Naive thymus-derived CD8-positive, alpha-beta T cell (primary cell): ENCODE measurements at places on chromosomes 2 and 18. TPM values are rescaled to one million over a fixed set of nuclear protein-coding genes. Genes with fewer than 3 reads are reported as not detected.
A peak's percentile ranks its signal among the peaks of the same experiment; 100 is the strongest.

- DNase-seq, result no peak
- no peaks in the 10 kb centered on the region for H3K36me3 ChIP-seq
- no peak overlapping the region for H3K4me3 ChIP-seq
- no peaks in the 10 kb centered on the region for H3K27me3 ChIP-seq
Observed at GRCh38 chr18:23077493-23078256, 57.6 kb upstream of the CABLES1 start.

DNA sequence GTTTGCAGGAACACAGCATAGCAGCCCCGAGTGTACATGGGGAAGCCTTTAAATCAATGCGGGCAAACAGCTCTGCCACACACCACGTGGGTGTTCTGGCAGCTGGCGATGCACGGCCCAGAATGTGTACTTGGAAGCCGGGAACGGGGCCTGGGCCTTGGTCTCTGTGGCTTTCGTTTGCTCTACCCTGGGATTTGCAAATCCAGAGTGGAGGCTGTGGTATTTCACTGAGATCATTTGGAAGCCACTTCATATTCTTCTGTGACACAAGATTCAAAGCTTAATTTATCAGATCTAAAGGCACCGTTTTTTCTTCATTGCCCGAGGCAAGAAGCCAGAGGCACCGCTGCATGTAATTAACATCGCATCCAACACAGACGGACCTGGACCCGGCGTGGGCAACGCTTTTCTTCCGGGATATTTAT is 246.3 kb upstream of the MYT1L start:
- H3K27me3 ChIP-seq, result peaks cover 15% of the 10 kb centered on the region
- H3K36me3 ChIP-seq, result no peaks in the 10 kb centered on the region
- H3K27ac ChIP-seq, result no peak overlapping the region
- no peak for DNase-seq
- no peak overlapping the region for H3K4me3 ChIP-seq

DNA sequence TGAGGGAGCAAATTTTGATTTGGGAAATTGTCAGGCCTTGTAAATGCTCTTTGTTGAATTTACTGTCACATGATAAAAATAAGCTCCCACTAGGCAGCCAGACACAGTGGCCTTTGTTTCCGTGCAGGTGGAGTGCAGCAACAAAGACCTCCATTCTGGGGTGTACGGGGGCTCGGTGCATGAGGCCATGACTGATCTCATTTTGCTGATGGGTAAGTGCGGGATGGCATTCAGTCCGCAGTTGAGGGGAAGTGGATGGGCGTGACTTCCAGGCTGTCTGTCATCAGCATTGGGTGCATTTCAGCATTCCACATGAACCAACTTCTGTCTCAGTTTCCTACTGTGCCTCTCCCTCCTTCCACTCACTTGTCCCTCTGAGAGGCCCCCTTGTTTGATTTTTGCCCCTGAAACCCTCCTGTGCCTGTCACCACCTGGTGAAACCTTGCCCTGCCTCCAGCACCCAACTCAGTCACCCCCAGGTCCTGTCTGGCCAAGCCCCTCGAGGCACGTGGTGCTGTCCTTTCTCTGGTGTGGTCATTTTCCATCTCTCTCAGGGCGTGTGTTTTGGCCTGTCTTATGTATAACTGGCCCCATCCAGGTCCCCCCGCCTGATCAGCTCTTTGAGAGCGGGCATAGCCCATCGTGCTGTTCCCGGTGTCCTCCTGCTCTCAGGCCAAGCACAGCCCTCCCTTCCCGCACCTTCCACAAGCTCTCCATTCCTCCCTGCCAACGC is 16.3 kb downstream of the CNDP2 start:
- H3K4me3 ChIP-seq, result no peak overlapping the region
- H3K27me3 ChIP-seq, result no peaks in the 10 kb centered on the region
- H3K4me1 ChIP-seq, result peaks cover 14% of the 10 kb centered on the region
- peak overlapping the region; percentile 41 for H3K27ac ChIP-seq
- H3K36me3 ChIP-seq, result peaks cover 91% of the 10 kb centered on the region

ZNF2 gene
- 2.5 TPM for polyA plus RNA-seq
